ENCODE measurements at places on chromosomes 16 and 17.

DNA sequence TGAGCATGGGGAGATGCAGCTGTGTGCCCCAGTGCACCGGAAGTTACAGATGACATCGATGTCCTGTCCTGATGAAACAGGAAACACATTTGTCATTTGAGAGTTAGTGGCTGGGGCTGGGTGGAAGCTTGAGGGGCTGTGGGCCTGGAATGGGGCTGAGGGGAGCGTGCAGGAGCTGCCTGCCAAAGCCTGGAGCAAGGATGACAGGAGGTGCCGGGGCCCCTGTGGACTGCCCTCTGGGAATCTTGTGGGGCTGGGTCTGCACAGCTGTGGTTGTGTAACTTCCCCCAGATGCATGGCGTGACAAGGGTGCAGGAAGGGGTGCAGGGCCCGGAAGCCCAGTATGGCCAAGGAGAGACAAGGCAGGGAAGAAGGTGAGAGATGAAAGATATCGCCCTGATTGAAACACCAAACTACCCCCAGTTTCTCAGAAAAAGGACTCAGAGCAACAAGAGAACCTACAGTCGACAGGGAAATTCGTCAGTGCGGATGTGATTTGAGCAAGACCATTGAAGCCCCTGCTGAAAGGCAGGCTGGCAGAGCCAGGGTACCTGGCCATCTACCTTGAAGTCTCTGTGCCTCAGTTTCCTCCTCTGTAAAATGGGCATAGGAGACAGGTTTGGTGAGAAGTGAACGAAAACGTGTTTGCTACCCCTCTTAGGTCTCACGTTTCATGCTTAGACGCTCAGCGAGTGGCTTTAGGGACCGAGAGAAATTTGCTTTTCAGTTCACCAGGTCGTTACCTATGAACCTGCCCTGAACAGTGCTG, 8.8 kb downstream of the MMP25 start:
- DNase-seq = no peak

GRCh38 chr17:65523411-65523810, 38.0 kb downstream of the AXIN2 start:
- peak; percentile 75 for DNase-seq

DNA sequence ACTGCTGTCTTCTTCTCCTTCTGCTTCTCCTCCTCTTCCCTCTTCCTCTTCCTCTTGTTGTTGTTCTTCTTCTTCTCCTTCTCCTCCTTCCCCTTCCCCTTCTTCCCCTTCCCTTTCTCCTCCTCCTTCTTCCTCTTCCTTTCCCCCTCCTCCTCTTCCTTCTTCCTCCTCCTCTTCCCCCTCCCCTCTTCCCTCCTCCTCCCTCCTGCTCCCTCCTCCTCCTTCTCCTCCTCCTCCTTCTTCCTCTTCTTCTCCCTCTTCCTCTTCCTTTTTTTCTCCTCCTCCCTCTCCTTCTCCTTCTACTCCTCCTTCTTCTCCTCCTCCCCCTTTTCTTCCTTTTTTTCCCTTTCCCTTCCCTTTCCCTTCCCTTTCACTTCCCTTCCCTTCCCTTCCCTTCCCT, 245.0 kb upstream of the IRX5 start:
- DNase-seq = no peak

DNA sequence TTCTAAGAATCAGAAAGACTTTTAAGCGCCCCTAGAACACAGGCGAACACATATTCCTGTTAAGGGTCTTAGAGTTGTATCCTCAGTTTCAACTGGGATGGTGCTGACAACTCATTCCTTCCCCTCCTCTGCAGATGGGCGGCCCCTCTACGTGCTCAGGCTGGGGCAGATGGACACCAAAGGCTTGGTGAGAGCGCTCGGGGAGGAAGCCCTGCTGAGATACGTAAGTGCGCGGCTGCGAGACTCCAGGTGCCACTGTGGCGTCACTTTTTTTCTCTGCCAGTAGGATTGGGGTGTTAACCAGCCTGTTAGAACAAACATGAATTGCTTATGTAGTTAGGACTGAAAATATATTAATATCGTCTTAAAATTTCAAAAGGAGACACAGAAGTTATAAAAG, 62.7 kb downstream of the SEC14L1 start:
- no peak for DNase-seq

- DNase-seq = no peak
These were observed 30.2 kb upstream of the ZNF469 start for GRCh38 chr16:88352261-88353200.

GRCh38 chr16:54135361-54136275, 151.0 kb downstream of the IRX3 start:
- no peak for DNase-seq
